ENCODE measurements at places on chromosomes 11 and 22.

GRCh38 chr11:72836111-72836510 lies 21.9 kb downstream of the ATG16L2 start:
- no peak for DNase-seq

DNA sequence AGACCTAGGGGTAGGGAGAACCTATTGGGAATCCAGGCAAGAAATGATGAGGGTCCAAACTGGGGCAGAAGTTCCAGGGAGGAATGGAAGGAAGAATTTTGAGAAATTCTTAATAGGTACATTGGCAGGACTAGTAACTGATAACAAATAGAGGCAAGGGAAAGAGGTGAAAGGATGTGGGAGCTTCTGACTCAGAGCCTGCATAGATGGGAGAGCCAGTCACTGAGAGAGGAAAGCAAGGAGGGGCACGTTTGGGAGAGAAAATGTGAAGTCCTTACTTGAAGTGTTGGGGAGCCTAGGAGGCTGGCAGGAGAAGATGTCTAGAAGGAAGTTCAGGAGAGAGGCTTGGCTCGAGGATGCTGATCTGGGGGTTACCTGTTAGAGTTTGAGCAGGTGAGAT lies 104.6 kb upstream of the NCAM1 start:
- no peak for DNase-seq

DNA sequence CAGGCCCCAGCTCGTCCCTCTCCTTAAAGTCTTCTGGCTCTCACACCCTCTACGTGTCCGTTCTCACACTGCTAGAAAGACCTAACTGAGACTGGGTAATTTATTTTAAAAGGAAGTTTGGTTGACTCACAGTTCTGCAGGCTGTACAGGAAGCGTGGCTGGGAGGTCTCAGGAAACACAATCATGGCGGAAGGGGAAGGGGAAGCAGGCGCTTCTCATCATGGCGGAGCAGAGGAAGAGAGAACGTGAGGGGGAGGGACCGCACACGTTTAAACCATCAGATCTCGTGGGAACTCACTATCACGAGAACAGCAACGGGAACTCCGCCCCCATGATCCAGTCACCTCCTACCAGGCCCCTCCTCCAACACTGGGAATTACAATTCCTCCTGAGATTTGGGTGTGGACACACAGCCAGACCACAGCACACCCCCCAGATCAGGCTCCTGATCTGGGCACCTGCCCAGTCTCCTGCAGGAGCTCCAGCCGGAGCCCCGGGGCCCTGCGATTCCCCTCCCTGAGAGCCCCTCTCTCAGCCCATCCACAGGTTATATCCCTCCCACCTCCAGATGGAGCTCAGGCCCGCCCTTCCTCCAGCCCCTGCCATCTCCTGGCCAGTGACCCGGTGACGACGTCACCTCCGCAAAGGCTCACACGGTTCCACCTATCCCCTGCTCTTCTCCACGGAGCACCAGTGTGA lies 170.2 kb downstream of the BRD1 start:
- peak; percentile 55 for DNase-seq

- DNase-seq = no peak
Observed at GRCh38 chr11:123055191-123055901, 6.6 kb downstream of the HSPA8 start.

DNA sequence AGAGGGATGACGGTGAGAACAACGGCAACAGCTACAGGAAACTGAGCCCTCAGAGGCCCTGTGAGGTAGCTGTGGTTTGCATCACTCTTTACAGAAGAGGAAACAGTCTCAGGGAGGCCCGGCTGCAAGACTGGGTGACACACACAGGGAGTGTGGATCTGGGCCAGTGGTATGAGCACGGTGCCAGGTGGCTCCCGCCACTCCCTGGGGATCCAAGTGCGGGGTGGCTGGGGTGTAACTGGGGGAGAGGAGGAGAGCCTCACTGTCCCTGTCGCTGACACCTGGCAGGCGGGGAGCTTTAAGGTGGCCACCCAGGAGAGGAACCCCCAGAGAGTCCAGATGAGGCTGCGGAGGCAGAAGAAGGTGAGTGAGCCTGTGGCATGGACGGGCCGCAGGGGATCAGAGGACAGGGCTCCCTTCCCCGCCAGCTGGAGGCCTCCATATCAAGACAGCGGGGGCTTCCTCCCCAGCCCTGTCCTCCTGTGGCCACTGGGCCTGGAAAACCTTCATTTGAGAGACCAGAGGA lies 5.6 kb downstream of the RGL4 start:
- DNase-seq = peak; percentile 46

DNA sequence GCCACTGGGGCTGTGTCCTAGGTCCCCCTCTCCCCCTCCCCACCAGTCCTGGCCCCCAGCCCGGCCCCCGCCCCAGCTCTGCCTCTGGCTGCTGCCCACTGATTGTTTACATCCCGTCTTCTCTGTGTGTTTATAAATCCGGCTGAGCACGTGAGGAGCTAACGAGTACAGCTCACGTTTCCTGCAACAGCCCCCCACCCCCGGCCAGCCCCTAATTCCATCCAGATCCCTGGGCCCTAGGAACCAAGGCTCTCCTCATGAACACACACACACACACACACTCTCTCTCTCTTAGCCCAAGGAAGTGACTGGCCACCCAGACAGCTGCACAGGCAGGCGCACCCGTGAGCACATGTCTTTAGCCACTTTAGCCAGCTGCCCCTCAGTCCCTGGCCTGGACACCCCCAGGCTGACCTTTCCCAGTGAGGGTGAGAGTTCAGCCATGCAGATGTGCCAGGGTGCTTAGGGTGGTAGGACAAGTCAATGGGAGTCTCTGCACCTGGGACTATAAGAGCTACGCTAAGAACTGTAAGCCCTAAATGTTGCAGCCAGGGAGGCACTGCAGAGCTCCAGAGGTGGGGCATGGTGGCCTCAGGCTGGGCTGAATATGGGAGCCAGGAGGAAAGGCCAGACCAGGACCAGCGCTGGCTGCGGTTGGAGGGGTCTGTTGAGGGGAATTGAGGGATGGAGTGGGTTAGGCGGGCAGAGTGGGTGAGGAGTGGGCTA lies 2.9 kb downstream of the CLCF1 start:
- no peak for DNase-seq

DNA sequence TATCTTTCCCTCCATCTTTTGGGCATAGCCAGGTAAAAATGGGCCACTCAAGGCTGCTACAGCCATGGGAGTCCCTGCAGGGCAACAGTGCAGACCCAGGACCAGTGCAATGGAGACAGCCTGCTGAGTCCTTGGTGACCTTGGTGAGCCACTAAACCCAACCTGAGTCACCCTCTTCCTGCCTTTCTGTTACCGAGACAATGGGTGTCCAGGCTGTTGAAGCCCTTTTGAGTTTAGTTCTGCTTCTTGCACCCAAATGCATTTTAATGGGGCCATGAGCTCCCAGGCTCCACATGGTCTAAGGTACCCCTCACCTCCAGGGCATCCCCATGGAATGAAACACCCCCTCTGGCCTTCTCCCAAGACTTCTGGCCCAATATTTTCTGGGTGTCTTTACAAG lies 874 bp upstream of the PLAAT4 start:
- no peak for DNase-seq

GRCh38 chr11:28743061-28743550 lies 634.9 kb downstream of the METTL15 start:
- no peak for DNase-seq

GRCh38 chr11:95700471-95700817 lies 89.1 kb downstream of the FAM76B start:
- DNase-seq = no peak

DNA sequence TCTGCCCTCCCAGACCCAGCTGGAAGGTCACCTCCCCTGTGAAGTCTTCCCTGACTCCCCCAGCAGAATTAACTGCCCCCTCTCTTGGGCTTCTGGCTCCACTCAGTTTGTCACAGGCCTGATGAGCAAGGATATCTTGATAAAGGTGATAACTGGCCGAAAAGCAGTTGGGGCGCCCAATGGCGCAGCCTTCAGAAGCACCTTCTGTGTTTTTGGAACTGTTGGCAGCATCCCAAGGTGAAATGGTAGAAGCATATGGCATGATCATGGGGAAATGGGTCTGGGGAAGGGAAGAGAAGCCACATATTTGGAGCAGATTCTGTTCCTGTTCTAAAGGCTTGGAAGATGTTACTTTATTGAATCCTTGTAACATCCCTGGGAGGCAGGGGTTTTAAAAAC lies 2.8 kb upstream of the TAB1 start:
- DNase-seq = no peak

DNA sequence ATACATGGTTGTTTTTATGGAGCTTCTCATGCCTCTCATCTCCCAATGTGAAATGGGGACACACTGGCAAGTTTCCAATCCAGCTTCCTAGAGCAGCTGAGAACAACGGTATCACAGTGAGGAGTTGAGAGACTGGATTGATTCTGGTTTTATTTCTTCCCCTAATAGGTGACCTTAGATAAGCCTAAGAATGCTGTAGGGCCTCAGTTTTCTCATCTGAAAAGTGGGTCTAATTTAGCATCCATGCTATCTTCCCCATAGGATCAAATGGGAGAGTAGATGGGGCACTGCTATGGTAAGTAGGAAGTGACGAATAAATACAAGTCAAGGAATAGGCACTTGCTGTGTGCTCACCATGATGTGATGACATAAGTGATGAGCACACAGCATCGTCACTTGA lies 61.1 kb upstream of the PHOX2A start:
- DNase-seq = no peak

DNA sequence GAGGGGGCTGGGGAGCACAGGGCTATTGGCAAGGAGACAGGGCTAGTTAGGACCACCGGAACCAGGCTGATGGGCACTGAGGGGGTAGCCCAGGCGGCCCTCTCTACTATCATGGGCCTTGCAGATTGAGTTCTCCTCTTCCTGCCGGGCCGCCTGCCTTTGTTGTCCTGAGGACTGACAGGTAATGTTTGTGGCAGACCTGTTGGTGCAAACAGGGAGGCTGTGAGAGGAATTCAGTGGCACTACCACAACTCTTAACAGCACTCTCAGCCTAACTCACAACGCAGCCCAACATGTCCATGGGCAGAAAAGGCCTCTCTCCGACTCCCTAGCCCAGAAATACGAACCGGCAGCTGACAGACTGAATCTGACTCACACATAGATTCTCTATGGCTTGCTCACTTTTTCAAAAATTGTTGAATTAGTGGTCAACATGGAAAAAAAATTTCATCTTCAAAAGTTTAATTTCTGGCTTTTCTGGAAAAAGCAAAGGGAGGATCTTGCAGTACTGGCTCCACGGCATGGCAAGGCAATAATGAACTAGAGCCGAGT lies 11.4 kb downstream of the KCNJ5 start:
- no peak for DNase-seq

- DNase-seq = no peak
Observed at GRCh38 chr11:8527939-8528338, 66.1 kb downstream of the STK33 start.

DNA sequence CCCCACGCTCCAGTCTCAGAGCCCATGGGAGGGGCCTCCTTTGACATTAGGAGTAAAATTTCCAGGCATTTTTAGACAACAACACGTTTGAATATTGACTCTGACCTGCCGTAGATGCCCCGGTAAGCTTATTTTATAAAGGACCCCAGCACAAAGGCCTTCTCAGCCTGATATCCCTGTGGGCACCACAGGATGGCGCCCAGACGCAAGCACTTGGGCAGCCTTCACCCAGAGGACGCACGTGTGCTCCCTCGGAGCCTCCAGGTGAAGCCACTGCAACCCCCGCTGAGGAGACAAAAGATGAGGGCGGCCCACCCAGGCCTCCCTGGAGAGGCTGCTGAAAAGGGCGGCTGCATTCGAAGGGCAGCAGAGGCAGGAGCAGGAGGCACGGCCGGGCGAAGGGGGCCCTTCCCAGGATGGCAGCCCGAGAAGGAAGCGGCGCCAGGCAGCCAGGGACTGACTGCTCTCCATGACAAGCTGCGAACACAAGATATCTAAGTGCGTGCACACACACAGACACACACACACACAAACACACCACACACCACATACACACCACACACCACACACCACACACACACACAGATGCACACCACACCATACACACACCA lies 15.2 kb upstream of the TH start:
- peak; percentile 17 for DNase-seq

DNA sequence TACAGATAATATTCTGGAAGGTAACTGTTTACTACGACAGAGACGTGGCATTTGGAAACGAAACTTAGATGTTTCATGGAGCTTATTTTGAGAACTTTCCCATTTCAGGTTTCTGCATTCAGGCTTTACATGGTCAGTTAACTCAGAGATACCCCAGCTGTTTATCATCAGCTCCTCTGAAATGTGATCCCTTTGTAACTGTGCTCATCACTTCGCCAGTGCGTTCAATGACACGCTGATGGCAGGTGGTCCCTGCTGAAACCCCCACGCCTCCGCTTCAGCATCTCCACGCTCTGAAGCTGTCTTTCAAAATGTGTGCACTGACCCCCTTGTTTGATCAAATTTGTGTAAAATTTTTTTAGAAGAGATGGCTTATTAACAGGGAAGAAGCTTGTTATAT lies 30.5 kb downstream of the ALG12 start:
- DNase-seq = no peak

- DNase-seq = no peak
Observed at GRCh38 chr11:15826826-15827225, 529.5 kb downstream of the SOX6 start.

DNA sequence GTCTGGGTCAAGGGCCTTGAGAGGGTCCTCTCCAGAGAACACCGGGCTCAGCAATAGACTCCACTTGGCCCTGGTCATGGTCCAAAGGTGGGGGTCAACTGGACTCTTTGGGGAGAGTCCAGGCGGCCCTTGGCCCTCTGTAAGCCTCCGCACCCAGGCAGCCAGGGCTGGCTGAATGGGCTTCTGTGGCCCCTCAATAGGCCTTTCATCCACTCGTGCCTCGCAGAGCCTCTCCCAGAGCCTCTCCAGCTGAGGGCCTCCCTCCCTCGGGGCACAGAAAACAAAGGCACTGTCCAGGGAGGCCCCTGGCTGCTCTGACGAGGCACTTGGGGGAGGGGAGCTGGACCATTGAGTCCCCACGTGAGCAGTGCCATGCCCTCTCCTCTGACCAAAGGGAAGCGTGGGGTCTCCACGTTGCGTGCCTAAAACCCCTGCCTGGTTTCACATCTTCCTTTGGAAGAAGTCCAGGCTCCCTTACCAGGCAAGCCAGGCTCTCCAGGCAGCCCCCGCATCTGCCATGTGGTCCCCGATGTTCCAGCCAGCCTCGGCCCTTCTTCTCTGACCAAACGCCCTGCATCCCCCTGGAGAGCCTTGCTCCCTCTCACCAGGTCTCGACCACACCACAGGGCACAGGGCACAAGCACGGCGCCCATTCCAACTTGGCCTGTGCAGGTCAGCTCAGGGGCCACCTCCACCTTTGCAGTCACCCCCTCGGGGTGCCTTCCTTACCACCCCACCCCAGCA lies 15.5 kb downstream of the KIAA0930 start:
- DNase-seq = no peak

- no peak for DNase-seq
Observed at GRCh38 chr11:123040111-123040432, 21.9 kb downstream of the HSPA8 start.

All from stimulated activated CD8-positive, alpha-beta memory T cell treated with anti-CD3 and anti-CD28 coated beads, Interleukin-7, amount 100 ng/mL, for 24 hours (primary cell).